ENCODE measurements at places on chromosomes 11 and 22. TPM values are rescaled to one million over a fixed set of nuclear protein-coding genes. Genes with fewer than 3 reads are reported as not detected.

- no peak for DNase-seq
These were observed 17.3 kb upstream of the TP53I11 start for GRCh38 chr11:44967930-44968496.

- DNase-seq, result no peak
These were observed 259.7 kb downstream of the KIRREL3 start for GRCh38 chr11:126740846-126741245.

GRCh38 chr22:28247667-28248363, 328.8 kb upstream of the PITPNB start:
- no peak for DNase-seq

- DNase-seq, result no peak
These were observed 174.2 kb upstream of the NCAM1 start for GRCh38 chr11:112786886-112787530.

DNA sequence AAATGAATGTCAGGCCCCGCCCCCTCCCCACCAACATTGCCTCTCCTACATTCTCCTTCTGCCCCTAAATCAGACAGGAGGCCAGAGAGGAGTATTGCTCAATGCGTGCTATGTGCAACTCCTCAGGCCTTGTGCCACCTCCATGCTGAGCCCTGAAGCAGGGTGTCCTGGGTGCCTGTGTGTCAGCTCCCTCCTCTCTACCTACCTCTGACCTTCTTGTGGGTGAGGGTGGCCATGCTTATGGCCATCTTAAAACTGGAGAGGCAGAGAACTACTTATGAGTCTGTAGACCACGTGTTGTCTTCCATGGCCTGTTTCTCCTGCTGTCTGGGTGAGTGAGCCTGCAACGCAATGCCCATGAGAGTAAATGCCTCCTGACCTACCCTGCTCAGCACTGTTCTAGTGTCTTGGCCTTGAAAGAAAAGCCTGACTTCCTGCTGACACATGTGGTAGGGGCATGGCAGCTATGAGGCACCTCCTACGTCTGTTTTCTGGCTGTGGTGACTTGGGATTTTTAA, 10.5 kb downstream of the MCAM start:
- no peak for DNase-seq

- no peak for DNase-seq
These were observed 73.6 kb upstream of the GRK3 start for GRCh38 chr22:25490896-25491295.

GRCh38 chr22:42307806-42308563, 37.5 kb upstream of the TCF20 start:
- DNase-seq, result no peak

DNA sequence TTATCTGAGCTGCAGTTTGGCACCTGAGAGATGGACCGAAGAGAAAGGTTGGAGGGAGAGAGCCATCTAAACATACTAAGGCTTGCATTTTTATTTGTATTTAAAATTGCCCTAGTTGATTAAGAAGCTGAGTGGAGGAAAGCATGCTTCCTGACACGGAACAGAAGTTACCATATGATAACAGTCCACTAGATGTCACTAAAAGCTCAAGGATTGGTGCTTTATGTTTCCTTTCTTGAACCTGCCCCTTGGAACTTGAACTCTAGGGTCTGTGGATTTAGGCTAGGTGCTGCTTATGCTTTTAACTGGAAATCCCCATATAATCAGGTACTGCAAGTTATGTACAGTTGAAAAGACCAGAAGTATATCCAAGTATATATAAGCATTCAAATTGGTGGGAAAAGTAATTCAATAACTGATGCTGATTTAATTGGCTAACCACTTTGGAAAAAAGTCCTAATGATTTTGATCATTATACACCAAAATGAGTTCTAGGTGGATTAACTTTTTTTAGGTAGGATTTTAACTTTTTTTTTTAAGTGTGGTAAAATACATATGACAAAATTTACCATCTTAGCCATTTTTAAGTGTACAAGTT, 9.5 kb downstream of the RBMXL2 start:
- DNase-seq, result no peak

- peak; percentile 32 for DNase-seq
These were observed 100.0 kb downstream of the RPS6KA4 start for GRCh38 chr11:64458997-64459396.

DNA sequence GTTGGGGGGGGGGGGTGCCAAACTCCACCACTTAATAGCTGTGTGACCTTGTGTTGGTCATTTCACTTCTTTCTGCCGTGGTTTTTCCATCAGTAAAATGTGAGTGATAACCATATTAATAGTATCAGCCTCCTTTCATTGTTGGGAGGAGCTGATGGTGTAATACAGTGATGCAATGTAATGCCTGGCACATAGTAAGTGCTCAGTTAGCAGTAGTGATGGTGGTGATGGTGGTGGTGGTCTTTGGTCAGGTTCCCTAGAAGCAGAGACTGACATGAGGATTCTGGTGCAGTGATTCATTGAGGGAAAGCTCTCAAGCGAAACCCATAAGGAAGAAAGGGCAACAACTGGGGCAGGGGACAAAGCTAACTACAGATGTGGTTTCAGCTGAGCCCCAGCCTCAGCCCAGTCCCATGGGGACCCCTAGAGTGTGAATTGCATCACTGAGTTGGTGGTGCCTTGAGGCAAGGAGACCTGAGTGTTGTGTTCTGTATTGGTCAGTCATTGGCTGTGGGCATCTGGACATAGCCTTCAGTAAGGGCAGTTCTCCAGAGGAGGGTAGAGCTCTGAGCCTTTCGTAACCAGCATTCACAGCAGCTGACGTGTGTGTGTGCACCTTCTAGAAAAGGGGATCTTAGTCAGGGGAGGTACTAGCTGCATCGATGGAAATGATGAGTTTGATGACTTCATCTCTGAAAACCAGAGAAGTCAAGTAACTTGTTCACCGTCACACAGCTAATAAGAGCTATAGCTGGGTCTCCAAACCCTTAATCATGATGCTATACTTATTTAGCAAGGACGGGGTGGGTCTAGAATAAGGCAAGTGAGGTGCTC, 93.6 kb upstream of the CRYBB3 start:
- DNase-seq, result no peak

DNA sequence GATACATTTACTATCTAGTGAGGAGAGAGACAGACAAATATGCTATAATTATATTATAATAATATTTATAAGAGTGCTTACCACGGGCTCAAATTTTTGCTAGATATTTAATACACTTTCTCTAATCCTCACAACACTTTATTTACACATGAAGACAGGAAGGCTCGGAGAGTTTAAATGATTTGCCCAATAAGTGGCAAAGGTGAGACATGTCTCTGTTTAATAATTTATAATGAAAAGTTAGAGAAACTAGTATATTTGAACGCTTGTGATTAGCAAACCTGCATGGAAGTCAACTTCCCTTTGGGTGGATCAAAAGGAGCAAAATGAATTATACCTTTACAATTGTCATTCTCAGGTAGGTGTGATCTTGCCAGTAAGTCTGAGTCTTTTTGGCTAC, 55.4 kb downstream of the POLD3 start:
- DNase-seq, result no peak

The ABCG4 gene
- polyA plus RNA-seq, result 0.52 TPM

The CLTCL1 gene
- polyA plus RNA-seq, result 4.0 TPM
